ENCODE measurements at places on chromosomes 7 and 10.

DNA sequence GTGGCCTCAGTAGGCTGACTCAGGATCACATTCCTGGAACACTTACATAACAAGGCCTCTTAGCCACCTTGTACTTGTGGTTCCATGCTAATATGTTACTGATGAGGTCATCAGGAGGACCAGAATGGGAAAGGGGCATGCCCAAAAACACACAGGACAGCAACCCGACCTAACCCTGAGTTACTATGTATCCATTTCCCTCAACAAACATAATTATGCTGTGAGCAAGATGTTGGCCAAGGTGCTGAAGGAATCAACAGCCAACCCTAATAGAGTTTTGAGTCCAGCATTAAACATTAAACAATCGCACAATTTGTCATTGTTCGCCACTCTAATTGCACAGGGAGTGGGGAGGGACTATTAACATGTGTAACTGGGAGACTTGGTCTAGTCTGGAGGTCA is 129.4 kb downstream of the PLPP4 start:
- DNase-seq: peak; percentile 22

DNA sequence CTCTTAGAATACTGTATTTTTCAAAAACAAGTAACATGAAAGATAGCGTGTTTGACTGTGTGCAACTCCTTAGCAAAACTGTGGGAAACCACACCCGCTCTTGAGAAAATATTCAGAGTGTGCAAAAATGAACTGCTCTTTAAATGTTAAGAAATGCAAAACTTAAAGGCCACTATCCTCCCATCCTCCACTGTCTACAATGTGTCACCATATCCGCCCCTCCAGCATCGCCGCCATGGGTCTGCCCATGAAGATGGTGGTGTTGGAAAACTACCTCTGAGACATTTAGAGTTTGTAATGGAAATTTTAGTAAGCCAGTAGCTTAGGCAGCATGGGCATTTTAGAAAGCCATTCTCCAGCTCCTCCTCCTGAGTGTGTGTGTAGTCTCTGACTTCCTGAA is 20.1 kb upstream of the NMT2 start:
- no peak for DNase-seq

DNA sequence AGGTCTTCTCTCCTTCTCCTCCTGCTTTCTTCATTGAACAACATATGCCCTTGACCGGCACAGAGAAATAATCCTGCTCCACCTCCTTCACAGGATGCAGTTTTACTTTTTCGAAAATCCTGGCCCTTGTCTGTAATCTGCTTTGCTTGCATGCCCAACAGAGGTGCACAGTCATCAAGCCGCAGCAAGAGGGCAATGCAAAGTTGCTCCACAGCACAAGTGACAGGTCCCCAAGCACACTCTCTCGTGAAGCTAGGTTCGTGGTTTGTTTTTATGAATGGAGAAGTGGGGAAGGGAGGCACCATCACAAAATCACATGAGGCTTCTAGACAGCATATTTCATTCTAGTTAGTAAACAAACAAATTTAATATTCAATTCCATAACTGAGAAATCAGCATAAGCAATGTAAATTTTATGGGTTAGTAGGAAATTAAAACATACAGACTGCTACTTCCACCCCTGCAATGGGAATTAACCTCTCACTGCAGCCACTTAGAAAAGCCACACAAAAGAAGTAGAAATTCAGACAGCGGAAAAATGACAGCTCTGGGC is 178.8 kb downstream of the TPK1 start:
- DNase-seq: no peak

DNA sequence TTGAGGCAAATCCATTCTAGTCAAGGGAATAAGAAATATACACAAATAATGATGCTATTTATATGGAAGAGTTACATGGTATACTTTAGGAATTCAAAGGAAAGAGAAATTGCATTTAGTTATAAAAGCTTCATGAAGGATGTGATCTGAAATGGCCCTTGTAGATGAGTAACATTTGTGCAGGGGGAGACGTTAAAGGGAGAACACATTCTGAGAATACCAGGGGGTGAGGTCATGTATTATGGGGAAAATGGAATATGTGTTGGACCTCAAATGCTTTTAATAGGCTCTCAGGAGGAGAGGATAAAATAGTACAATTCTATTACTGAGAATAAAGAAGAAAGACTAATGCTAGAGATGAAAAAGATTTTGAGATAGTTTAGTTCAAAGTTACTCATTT is 122.5 kb upstream of the NOBOX start:
- DNase-seq: peak; percentile 62

- DNase-seq: peak; percentile 67
Measured at GRCh38 chr10:50739618-50740292, at the start of gene ASAH2B. TSS of gene ASAH2B (plus strand) at chr10:50739936. CDS start at chr10:50745131, 5,195 bp downstream.

GRCh38 chr7:45573204-45573603 is 964 bp upstream of the ADCY1 start:
- no peak for DNase-seq

DNA sequence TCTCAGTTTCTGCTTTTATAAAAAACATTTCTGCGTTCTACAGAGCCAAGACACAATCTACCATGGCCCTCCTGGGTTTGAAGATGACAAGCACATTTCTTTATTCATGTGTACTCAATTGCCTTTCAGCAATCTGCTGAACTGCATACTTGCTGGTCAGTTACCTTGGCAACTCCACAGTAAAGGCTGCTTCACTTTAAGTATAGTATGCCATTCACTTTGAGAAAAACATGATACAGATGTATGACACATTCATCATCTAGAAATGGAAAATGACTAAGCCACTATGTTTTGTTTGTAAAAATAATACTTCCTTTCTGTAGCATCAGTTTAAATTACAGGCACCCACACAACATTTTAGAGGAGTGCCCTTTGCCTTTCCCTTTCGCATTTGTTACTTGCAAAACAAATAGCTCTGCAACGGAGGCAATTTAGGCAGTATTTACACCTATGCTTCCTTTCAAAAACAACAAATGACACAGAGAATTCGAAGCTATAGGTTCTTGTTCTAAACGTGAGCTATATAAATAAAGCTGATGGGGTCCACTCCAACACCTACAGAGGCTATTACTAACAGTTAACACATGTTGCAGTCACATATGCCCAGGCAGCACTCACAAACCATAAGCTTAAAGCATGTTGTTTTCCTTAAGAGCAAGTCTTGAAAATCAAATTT is 23.5 kb downstream of the SGCE start:
- DNase-seq: peak; percentile 78

DNA sequence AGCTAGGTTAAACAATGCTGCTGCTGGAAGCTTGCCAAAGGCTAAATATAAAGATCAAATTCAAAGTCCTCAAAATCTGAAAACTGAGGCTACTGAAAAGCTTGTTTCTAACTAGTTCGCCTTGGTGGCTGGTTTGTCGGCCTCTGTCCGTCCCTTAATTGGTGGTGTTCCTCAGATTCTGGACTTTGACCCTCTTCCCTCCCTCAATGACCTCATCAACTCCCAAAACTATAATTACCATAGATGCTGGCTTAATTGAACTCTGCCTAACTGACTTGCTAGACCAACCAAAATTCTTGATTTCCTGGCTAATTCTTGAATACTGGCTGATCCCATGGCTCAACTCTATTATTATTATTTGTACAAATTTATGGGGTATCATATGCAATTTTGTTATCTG is 15.6 kb downstream of the ARHGAP21 start:
- DNase-seq: no peak

- DNase-seq: no peak
Measured at GRCh38 chr7:150955519-150956394, 22.4 kb downstream of the KCNH2 start.

DNA sequence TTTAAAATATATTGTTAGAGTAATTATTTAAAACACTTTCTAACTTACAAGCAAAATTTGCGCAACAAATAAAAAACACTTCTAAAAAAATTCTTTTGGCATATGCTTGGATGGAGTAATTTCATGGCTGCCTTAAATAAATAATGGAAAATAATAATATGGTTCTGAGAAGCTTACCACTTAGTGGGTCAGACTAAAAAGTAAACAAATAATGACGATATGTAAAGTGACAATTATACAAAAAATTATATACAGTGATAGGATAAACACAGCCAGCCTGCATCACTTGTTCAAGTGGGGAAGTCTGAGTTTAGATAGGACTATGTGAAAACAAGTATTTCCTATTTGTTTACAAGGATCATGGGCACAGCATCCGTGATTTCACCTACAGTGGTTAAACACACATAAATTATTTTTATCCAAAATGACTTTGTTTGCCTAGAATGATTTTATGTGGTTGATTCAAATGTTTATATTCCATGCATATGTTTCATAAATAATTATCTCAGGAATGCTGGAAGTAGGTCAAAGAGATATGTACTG is 141.7 kb upstream of the SEMA3D start:
- DNase-seq: no peak

- no peak for DNase-seq
Measured at GRCh38 chr10:85874208-85874607, 492.4 kb downstream of the GRID1 start.

DNA sequence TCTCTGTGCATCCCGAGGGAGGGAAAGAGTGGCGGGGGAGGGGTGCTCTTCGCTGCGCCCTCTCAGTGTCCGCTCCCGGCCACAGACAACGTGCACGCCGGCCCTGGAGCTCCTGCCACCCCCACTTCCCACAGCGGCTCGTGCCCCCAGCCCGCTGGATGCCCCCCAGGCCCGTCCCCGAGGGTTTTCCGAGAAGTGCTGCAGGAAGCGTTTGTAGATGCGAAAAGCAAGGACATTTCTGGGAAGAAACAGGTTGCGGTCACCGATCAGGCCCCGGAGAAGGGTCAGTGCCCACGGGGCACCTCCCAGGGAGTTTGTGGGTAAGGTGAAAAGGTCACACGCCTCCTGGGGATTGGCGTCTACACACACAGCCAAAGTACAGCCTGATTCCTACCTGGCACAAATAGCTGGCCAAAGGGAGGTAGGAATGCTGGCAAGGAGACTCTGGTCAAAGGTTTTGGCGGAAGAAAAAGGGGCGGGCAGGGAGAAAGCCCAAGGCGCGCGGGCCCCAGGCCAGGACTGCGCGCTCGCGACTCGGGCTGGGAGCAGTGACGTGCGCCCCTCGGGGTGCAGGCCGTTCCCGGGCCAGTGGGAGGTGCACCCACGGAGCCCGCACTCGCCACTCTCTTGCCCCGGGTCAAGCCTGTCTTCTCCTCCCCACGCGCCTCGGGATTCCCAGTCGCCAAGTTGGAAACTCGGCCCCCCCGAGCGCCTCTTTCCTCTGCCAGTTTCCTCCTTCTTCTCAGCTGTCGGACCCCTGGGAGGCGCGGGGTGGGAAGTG is 1.5 kb upstream of the NRP1 start:
- peak; percentile 84 for DNase-seq

DNA sequence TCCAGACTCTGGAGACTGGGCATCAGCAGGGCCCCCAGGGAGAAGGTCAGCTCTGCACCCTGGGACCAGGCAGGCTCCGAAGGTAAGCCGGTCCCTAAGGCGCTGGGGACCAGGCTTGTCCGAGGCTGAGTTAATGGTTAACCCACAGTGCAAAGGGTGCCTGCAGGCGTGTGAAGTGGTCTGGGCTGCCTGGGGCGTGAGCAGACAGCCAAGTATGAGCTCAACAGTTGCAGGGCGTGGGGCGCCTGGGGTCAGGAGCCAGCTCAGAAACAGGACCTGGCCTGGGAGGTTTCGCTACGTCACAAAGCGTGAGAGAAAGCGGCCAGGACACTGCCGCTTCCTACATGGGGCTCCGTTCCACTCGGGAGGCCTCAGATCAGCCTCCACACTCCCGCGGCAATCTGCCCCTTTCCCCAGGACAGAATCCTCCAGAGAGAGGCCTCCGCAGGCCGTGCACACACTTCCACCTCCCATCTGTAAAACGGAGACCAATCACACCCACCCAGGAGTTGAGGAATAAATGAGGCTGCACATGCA is 16.0 kb downstream of the PDGFA start:
- DNase-seq: peak; percentile 54

- no peak for DNase-seq
Measured at GRCh38 chr10:34185998-34186397, 629.1 kb downstream of the PARD3 start.

- DNase-seq: no peak
Measured at GRCh38 chr10:119221201-119221600, 13.8 kb downstream of the GRK5 start.

DNA sequence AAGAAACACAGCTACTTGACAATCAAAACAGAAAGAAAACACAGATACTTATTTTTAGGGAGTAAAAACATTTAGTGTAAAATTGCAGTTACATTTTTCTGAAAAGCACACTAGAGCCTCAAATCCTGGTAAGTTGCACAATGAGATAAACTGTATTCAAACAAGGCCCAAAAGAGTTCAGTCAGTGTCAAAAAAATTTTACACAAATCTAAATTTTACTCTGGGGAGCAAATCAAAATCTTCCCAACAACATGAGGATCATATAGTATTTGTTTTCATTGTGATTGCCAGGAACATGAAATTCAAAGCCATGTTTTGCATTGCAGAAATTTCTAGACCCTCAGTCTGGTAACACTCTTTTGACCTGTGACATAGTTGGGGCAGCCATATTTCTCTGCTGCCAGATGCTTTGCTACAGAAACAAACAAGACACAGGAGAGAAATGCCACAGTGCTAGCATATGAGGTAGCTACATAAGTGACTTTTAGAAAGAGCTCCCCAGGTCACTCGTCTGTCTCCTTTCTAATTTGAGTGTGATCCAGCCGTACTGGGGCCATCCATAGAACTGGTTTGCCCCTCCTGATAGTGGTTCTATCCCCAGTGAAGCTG is 49.6 kb downstream of the PDE1C start:
- no peak for DNase-seq

- DNase-seq: no peak
Measured at GRCh38 chr10:60155099-60155877, 234.4 kb downstream of the ANK3 start.

DNA sequence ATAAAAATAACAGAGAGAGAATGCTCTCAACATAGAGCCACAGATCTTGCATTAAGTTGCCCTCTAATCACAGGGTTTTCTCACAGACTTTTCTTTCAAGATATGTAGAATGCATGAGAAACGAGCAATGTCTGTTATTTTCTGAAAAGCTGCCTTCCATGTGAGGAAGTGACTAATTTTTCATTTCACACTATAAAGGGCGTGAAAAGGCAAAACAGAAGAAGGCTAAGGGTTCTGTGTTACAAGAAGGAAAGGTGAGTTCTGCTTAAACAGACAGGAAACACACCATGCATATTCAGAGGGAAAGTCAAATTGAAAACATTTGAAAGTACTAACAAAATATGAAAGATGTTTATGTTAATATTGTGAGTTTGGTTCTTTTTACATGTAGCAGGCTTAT is 189.2 kb downstream of the SEMA3D start:
- no peak for DNase-seq

DNA sequence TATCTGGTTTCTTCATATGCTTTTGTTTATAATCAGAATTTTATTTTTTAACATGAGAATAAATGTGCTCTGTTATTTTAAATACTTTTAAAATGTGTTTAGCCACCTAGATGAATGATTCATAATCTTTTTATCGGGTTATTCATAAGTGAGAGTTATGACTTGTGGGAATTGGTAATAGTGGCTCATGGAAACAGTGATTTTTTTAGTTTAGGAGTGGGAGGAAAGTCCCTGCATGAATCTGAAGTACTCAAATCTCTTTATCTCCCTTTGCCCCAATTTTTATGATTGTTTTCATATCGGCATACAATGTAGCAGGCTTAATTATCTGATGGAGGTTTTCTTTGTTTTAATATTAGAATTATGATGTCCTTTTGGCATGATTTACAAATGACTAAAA is 42.9 kb downstream of the TAX1BP1 start:
- peak; percentile 33 for DNase-seq
